ENCODE measurements at places on chromosomes 13 and 19. TPM values are rescaled to one million over a fixed set of nuclear protein-coding genes. Genes with fewer than 3 reads are reported as not detected.

MIA gene
- not detected for total RNA-seq

NAT14 gene
- 14.9 TPM for total RNA-seq

SMIM44 gene
- not detected for total RNA-seq

PSG3 gene
- not detected for total RNA-seq

ZNF578 gene
- 3.1 TPM for total RNA-seq

KIRREL2 gene
- not detected for total RNA-seq

HRC gene
- not detected for total RNA-seq

PGLYRP1 gene
- total RNA-seq = not detected

Data from smooth muscle cell of bladder (primary cell).